ENCODE measurements at places on chromosomes 13 and 19.
A peak's percentile ranks its signal among the peaks of the same experiment; 100 is the strongest.

GRCh38 chr13:111239764-111240670 lies 80.4 kb upstream of the TEX29 start:
- no peak for DNase-seq

DNA sequence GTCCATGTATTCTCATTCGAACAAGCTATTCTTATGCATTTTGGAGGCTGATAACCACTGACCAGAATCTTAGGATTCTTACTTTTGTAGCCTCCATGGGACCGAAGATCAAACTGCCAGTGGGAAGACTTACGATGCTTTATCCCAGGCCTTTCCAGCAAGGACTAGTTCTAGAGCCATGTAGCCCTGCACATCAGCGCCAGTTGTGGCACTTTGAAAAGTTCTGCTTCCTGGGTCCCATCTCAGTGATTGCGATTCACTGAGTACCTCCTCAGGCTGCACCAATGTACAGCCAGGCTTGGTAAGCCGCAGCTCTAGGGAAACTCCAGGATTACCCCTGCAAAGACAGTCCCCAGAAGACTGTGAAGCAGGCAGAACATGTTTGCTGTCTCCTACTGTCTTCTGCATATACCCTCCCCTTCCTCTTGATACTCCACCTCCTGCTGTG lies 18.9 kb upstream of the ENOX1 start:
- no peak for DNase-seq

DNA sequence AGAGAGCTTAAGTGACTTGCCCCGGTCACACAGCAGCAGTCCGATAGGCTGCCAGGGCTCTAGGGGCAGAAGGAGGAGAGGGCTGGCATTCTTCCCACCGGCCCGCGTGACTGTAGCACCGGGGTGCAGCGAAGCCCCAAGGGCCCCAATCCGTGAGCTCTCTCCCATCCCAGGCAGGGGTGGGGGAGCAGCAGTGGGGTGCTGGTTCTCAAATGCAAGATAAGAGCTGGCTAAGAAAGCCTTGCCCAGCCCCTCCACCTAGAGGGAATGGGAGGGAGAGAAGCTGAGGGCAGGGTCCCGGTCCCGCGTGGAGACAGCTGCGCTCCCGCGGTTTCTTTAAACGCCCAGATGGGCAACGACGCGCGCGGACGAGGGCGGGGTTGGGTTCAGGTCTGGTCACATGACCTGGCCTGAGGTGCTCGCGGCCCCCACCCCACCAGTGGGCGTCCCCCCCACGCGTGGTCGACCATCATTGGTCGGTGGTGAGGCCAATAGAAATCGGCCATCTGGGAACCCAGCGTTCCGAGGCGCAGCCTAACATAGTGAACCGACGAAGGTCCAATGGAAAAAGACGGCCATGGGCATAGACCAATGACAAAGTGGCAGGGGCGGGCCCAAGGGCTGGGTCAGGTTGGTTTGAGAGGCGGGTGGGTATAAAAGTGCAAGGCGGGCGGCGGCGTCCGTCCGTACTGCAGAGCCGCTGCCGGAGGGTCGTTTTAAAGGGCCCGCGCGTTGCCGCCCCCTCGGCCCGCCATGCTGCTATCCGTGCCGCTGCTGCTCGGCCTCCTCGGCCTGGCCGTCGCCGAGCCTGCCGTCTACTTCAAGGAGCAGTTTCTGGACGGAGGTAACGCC lies at the start of gene CALR:
Gene CALR (plus strand): TSS at position 683 of the 852 bp plus-strand sequence. CDS start 71 bp downstream, at position 754.
- peak; percentile 99 for DNase-seq

DNA sequence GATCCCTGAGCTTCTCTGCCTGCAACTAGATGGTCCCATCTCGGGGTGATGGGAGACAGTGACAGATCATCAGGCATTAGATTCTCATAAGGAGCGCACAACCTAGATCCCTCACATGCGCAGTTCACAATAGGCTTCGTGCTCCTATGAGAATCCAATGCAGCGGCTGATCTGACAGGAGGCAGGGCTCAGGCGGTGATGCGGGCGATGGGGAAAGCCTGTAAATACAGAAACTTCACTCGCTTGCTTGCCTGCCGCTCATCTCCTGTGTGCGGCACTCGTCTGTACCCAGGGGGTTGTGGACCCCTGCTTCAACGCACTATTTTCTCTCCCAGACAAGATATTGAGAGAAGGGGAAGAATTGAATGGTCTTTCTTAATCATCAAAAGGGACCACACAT lies 473.9 kb downstream of the ZNF536 start:
- DNase-seq: no peak

GRCh38 chr19:54709212-54709948 lies 14.9 kb upstream of the KIR3DL3 start:
- no peak for DNase-seq

- DNase-seq: no peak
Observed at GRCh38 chr13:91563799-91564198, 165.4 kb downstream of the GPC5 start.

DNA sequence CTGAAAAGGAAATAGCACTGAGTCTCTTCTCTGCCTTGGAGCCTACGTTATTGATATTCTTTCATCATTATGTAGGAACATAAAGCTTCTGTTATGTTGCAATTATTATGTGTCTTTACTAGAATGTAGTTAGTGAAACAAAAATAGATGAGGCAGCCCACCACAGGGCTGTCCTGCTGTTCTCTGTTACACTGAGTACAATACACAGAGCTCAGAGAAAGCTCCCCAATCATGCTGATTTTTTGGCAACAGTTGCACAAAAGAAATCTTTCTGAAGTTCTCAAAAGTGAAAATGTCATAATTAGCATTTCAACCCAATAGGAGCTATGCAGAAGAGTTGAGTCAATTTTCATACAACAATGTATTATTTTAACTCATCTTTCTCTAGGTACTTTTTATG lies 119.5 kb downstream of the EFNB2 start:
- peak; percentile 49 for DNase-seq
